ENCODE measurements at places on chromosomes 1 and 21.

DNA sequence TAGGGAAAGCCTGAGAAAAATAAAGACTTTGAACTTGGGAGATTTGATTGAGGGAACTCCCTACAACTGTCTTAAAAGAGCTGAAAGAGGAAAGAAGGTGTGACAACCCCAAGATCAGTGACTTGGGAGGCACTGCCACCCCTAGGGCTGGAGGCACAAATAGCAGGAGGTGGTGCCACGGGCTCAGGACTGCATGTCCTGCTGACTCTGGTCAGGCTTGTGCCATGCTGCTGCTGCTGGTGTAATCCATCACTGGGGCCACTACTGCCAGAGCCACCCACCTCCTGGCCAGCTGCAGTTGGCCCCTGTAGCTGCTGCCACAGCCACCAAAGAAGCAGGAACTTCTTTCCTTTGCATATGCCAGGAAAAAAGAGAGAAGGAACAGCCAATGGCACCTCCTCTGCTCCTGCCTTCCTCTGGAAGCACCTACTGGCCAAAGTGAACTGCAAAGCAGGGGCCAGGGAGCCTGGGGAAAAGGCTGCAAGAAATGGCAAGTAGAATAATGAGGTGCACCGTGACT, 730.3 kb downstream of the PTPRU start:
- no peak for DNase-seq

DNA sequence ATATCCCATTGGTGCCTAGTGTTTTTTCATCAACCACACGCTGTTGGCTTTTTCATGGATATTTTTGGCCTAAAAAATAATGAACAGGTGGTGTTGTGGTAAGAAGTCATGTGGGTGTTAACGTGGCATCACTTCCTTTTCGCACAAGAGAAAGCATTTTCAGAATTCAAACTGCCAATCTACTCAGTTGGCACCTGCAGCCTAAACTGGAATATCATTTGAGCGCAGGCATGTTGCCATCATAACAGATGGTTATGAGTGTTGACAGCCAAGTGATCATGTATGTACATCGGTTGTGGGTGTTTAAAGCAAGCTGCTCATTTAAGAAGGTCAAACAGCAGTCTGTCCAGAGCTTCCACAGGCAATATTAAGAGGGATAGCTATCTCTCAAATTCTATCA, 1963.0 kb downstream of the NCAM2 start:
- no peak for DNase-seq

DNA sequence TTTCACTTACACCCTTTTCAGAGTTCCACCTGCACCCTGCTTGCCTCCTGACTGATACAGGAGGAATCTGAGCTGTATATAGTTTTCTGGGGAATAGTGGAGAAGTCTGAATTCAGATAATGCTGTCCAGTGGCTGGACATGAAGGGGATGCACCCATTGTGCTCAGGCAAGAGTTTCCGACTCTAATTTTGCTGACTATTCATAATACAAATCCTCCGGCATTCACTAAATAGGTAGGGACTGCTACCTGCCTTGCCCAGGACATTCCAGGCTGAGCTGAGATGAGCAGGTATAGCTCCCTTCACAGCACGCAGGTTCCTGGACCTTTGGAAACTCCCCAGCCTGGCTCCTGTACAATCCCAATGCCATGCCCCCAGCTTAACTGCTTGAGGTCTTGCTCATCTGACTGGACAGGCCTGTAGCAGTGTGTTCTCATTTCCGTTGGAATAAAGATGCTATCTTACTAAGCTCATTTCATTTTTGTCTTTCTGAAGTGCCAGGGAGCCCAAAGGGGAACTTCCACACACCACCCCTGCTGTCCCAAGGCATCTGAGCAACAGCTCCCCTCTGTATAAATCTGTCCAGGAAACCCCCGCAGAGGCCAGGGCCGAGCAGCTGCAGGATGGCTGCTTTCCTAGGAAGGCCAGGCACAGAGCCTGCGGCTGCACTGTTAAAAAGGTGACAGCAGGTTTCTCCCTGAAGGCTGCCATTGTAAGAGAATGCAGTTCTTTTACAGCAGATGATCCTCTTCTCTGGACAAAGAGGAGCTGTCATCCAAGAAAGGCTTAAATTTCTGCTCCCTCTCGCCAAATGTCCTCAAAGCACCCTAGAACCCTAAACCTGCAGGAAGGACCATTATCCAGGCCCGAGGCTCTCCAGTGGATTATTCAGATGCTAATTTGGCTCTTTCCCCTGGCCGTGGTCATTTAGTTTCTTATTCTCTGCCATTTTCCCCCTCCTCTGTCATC, 21.7 kb upstream of the VASH2 start:
- no peak for DNase-seq

DNA sequence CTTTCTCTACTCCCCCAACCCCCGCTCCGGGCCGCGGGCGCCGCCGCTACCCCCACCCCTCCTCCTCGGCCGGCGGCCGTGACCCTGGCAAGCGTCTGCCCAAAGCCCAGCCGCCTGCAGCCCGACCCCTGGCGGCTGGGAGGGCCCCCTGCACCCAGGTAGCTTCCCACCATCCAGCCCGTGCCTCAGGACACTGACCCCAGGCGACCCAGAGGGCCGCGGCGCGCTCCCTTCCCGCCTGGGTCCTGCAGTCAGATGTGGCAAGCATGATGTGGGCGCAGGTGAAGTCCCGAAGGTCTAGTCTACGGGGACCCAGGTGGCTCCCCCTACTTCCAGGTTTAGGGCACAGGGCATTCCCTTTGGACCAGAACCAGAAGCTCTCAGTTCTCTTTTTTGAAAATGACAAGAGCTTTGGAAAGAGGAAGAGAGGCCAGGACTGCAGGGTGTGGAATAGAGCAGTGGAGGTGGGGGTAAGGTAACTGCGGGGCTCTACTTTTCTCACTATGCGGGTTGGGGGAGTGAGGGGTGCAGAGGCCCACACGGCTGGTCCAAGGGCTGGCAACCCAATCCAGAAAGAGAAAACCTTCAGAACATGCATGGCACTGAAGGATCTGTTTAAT, at the start of gene DENND4B:
TSS of gene DENND4B (minus strand) at position 97 of the 620 bp plus-strand sequence. CDS start 2,344 bp downstream, outside the sequence.
- peak; percentile 70 for DNase-seq

- no peak for DNase-seq
Observed at GRCh38 chr1:63922848-63923247, 149.0 kb downstream of the ROR1 start.

GRCh38 chr21:32698971-32699693, 28.7 kb downstream of the SYNJ1 start:
- no peak for DNase-seq

GRCh38 chr1:80441664-80442063, 1359.1 kb upstream of the ADGRL2 start:
- DNase-seq, result no peak
